ENCODE measurements at places on chromosomes 3 and 15. TPM values are rescaled to one million over a fixed set of nuclear protein-coding genes. Genes with fewer than 3 reads are reported as not detected.

MEIS2 gene
- 36.1 TPM for total RNA-seq

NFKBIZ gene
- total RNA-seq = 119 TPM

FETUB gene
- total RNA-seq = not detected

NME9 gene
- total RNA-seq = under 0.01 TPM

C15orf62 gene
- 0.33 TPM for total RNA-seq

H1-8 gene
- total RNA-seq = not detected

SERP1 gene
- 212 TPM for total RNA-seq

NIPA2 gene
- total RNA-seq = 74.5 TPM

GOLGA6L7 gene
- total RNA-seq = not detected

SCN11A gene
- under 0.01 TPM for total RNA-seq

TLR9 gene
- under 0.01 TPM for total RNA-seq
